Right hindlimb (tissue), 1 donor: ENCODE measurements at places on chromosomes 4 and X.

DNA sequence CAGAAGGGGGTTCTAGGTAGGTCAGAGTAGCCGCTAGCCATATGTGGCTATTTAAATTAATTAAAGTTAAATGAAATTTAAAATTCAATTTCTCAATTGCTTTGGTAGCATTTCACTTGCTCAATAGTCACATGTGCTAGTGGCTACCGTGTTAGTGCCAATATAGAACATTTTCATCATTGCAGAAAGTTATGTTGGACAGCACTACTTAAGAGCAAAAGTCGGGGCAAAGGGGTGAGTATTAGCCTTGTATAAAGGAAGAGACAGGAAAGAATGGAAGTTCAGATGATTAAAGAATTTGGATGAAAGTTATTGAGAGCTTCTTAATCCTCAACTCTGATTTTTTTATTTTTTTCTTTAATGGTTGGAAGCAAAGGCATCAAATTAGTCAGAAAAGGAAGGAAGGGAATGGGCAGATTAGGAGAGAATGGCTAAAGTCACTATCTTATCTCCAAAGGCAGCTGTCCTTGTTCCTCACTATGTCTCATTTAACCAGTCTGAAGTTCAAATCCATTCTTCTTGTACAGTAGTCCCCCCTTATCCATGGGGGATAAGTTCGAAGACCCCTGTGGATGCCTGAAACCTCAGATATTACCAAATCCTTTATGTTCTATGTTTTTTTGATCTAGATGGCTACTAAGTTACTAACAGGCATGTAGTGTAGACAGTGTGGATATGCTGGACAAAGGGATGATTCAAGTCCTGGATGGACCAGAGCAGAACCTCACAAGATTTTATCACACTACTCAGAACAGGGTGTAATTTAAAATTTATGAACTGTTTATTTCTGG lies 22.9 kb downstream of the OCIAD1 start:
- DNase-seq, result no peak

- DNase-seq, result no peak
Observed at GRCh38 chr4:116272336-116272735, 813.0 kb downstream of the TRAM1L1 start.

- no peak for DNase-seq
Observed at GRCh38 chr4:11069581-11070211, 359.0 kb downstream of the HS3ST1 start.

DNA sequence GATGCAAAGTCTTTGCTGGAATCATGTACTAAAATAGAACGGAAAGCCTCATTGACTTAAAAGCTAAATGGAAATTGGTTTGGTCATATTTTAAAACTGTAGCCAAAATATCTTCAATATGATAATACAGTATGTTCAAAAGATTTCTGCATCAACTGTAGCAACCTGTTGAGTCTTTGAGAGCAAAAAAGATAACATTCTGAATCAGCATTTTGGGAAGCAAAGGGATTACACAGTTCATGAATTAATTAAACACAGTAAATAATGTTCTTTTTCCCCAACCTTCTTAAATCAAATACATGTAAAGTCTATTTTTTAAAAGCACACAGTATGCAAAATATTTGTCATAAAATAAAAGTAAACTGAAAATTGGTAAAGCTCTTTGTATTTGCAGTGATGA lies 50.5 kb downstream of the DCHS2 start:
- DNase-seq, result no peak

GRCh38 chrX:107718156-107718621 lies 57.4 kb downstream of the TSC22D3 start:
- peak; percentile 73 for DNase-seq

DNA sequence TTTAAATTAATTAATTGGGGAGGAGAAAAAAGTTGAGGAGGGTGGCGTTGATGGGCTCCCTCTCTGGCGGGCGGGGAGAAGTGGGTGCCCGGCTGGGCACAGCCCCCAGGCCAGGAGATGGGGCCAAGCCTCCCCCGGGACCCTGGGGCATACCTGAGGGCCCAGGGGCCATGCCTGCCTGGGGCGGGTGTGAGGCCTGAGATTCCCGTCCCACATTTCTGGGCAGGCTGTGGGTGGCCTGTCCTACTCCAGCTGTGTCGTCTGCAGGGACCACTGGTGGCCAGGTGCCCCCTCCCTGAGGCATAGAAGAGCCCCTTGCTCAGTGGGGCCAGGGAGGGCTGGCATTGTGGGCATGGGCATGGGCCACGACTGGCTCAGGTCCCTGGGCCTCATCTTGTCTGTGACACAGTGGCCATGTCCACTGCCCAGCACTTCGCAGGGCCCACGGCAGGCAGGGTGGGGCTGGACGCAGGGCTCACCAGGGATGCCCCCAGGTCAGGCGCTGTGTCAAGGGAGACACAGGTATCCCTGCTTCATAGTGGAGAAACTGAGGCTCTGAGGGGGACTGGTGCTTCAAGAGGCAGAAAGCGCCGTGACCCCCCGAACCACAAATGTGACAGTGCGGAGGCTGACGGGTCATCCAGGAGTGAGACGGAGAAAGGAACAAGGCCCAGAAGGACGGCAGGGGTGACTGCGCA lies 60.1 kb downstream of the FAM53A start:
- no peak for DNase-seq

- no peak for DNase-seq
Observed at GRCh38 chr4:122689972-122690371, 42.5 kb upstream of the BBS12 start.

- no peak for DNase-seq
Observed at GRCh38 chr4:161172396-161173026, 991.3 kb downstream of the FSTL5 start.

- DNase-seq, result no peak
Observed at GRCh38 chrX:71191248-71191647, 31.8 kb upstream of the GJB1 start.

DNA sequence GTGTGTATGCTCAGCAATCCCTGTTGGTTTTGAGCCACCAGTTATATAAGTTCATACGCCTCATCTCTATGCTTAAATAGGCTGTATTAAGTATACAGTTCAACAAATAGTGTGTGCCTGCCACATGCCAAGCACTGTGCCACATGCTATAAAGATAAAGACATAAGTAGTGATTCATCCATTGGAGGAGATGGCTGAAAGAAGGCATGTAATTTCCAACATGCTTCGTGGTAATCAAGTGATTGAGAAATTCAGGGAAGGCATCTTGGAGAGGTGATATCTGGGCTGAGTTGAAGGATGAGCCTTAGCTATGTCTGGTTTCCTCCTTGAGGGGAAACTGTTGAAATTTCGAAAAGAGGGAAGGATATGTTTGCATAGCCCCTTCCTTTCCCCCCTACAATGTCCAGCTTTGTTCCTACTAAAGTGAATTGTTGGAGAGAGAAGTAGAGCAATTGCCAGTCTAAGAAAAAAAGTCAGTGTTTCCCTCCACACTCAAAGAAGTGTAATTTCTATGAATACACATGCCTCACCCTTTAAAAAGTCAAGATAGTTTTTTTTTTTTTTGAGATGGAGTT lies 96.5 kb downstream of the ARHGAP10 start:
- no peak for DNase-seq

GRCh38 chr4:79626101-79626500 lies 218.1 kb upstream of the GK2 start:
- no peak for DNase-seq

DNA sequence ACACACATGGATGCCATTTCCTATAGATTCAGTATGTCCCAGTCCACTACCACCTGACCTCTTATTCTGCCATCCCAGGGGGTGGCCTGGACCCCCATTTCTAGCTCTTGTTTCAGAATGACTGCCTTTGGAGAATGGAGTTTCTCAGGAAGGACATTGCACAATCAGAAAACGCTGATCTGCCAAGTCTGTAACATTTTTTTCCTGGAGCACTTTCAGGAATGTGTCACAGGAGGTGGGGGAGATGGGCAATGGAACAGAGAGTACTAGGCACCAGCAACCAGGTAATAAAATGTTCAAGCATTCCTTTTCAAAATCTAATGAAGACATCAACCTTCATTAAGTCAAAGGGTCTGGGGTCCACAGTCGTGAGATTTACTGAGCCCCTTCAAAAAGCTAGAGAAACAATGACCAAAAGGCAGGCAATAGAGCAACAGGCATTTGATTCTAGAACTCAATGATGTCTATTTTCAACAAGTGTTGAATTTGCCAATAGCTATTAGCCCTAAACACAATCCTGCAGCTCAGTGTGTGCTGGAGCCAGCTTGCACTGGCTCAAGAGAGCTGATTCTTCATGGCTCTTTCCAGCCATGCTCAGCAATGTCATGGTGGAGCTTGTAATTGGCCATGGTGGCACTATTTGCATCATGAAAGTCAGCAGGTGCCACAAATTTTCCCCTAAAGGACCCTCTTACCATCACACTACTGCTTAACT lies 87.1 kb downstream of the KDR start:
- DNase-seq, result peak; percentile 39
